ENCODE measurements at places on chromosomes 3 and 15.

- DNase-seq: peak; percentile 83
Measured at GRCh38 chr3:8660175-8661118, 15.8 kb upstream of the SSUH2 start.

GRCh38 chr15:32970847-32971246, 223.7 kb downstream of the FMN1 start:
- DNase-seq: no peak

DNA sequence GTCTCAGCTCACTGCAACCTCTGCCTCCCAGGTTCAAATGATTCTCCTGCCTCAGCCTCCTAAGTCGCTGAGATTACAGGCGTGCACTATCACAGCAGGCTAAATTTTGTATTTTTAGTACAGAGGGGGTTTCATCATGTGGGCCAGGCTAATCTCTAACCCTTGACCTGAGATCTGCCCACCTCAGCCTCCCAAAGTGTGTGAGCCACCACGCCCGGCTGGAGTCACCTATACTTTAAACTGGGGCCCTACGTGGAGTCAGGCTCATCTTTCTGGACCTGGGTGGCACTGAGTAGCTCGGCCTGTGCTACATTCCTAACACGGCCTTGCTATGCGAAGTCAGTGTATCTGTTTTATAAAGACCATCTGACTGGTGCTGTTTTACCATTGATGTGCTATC, 5.8 kb downstream of the GPR171 start:
- DNase-seq: no peak

DNA sequence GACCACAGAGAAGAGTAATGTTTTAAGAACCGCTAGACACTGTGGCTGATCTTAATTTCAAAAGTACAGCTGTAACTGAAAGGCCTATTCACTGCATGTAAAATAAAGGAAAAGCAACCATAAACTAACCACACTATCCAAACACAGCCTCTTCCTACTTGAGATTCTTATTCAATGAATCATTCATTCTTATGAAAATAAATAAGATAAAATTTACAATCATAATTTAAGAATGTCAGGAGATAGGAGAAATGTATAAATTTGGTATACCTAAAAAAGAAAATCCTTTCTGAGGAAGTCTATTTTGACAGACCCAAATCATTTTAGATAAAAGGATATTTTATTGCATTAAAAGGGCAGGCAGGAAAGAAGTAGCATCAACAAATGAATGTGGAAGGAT, 533.5 kb upstream of the ZNF385D start:
- DNase-seq: peak; percentile 65

GRCh38 chr15:99614749-99615288, 49.0 kb downstream of the MEF2A start:
- no peak for DNase-seq

DNA sequence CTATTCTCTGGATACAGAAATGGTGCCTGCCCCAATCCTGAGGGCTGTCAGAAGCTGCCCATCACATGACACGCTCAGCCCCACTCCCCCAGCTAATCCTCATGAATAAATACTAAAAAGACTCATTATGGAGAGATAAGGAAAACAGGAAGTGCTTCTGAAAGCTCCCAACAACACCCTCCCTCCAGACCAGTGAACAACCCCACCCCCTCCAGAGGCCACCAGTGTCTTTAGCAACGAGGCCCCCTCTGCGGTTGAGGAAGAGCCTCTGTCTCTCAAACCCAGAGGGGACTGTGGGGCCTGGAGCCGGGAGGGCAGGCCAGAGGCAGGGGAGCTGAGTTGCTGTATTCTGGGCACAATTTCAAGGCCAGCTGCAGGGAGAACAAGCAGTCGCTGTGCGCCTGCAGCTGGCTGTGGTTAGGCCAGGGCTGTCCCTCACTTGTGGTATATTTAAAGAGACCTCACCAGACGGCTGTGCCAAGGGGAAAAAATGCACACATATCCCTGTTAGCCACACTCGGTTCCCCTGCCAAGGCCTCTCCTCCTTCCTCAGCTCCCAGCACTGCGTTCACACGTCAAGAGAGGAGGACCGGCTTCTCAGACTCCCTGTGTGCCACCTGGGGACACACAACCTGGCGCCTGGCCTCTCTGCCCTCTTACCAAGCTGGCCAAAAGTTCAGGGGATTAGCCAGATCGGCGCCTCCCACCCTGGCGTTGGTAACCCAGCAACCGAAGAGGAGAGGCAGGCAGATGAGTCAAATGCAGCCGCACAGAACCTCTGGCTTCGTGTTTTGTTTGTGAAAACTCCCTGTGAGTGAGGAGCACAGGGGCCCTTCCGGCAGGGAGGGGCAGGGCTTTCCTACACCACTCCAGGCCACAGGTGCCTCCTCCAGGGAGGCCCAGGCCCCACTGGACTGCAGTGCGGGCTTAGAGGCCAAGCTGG, 101.2 kb upstream of the ETV5 start:
- peak; percentile 77 for DNase-seq

- DNase-seq: peak; percentile 55
Measured at GRCh38 chr15:70339571-70340493, 242.1 kb upstream of the TLE3 start.

- peak; percentile 16 for DNase-seq
Measured at GRCh38 chr3:39637807-39638206, 170.3 kb downstream of the MOBP start.

DNA sequence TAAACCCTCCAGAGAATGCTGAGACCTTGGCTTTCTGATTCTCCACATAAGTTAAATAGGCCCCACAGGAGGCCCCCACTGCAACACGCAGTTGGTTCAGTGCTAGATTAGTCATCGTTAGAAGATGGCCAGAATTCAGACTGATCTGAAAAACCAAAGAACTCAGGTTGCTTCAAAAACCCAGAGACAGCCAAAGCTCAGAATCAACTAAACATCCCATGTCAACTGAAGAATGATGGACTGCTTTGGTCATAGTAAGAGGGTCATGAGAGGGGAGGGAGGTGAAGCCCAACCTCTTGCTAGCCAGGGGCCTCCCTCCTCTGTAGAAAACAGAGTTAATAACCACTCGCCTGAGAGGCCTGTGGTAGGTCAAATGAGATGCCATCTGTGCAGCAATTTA, 93.1 kb downstream of the AKAP13 start:
- peak; percentile 70 for DNase-seq

GRCh38 chr15:49467746-49468480, 44.9 kb downstream of the FGF7 start:
- no peak for DNase-seq

DNA sequence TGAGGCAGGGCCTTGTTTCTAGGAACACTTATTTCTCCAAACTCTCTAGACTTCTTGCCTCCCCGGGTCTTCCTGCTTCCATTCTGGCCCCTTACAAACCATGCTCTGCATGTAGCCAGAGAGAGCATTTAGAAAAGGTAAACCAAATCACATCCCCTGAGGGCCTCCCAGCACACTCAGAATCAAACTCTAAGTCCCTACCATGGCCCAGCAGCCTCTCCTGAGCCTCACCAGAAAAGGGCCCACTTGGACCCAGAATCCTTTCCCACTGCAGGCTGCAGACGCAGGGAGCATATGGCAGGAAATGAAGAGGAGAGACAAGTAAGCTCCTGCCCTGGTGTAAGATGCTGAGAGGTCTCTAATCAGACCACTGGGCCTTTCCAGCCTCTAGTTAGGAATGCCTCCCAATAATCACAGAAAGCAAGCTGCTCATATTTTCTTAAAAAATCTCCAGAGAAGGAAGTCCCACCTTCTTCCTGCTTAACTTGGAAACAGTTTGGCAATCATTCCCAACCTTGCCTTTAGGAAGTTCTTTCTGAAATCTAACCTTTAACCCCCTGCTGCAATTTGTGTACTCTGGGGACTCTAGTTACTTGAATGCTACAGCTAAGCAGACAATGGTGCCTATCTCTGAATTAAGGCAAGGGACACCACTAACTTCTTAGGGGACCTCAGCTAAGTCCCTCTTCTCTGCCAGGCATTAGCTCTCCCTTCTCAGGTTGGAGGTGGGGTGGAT, 4.2 kb downstream of the AMOTL2 start:
- no peak for DNase-seq

- no peak for DNase-seq
Measured at GRCh38 chr3:196803891-196804468, 63.7 kb upstream of the SENP5 start.

DNA sequence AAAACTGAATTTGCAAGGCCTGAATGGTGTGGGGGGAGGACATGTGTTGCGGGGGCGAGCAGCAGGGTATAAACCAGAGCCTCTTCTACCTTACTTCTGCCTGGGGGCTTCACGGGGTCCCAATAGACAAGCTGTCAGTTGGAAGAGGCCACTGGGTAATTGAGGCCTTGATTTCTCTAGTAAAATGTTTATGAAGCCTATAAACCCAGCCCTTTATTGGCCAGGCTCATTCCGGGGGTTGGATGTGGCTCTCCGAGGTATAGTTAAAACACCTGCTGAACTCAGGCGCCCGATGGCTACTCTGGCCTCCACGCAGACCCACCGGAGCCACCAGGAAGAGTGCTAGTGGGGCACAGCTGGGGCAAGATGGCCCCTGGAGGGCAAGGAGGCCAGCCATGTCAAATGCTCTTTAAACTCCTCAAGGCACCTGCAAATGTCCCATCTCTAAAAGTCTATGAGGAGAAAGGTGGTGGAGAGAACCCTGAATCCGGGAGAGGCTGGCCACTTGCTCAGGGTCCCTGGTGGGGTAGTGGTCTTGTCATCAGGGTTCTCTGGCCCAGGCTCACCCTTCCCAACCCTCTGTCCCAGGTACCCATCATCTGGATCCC, 34.3 kb downstream of the IGDCC3 start:
- DNase-seq: no peak

GRCh38 chr3:78754066-78754743, 1013.6 kb downstream of the ROBO1 start:
- peak; percentile 85 for DNase-seq

- no peak for DNase-seq
Measured at GRCh38 chr15:22904736-22905135, 66.3 kb downstream of the NIPA2 start.

DNA sequence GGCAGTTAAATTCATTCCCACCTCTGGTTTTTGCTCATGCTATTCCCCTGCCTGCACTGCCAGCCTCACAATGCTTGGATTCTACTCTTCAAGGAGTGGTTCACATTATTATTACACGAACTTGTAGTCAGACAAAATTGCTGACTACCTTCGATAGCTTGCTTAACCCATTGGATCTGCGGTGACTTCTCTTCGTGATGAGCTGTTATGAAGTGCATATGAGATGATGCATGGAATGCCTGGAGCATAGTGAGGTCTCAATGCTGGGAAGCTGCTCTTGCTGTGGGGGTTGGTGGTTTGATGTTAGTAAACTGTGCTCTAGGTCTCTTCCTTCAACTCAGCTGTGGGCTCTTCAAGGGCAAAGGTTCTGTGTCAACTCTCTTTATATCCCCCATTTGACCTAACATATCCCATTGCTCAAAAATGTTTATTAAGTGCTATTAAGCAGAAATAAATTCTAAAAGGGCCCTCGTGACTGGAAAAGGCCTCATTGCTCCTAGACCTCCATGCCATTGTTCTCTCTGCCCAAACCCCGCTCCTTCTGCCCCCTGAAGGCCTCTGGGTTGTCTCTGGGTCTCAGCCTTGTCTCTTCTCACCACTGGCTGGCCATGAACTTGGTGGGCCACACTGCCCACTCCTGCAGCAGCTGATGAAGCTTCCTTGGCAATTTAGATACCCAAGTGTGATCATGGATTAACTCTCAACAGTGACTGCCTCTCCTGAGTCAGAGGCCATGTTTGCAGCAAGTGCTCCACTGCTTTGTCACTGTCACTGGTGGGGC, 4.5 kb upstream of the SLCO2A1 start:
- peak; percentile 29 for DNase-seq

- DNase-seq: no peak
Measured at GRCh38 chr3:148923592-148923991, 58.5 kb downstream of the CPA3 start.

- no peak for DNase-seq
Measured at GRCh38 chr15:88630141-88630721, 8.6 kb upstream of the ISG20 start.

DNA sequence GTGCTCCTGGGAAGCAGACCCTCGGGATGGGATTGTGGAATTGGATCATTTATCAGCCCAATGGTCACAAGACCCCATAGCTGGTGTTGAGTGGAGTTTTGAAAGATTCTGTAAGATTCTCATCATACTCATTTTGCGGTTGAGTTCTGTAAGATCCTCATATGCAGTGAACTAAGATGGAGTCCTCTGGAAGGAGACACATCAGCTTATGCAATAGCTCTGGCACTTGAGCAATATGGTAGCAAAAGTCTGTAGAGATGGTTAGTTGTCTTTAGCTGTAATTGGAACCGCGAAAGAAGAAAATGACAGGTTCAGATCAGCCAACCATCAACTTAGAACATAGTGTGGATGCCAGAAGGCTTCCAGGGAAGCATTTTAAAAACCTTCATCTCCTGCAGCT, 184.5 kb upstream of the TSC22D2 start:
- no peak for DNase-seq

GRCh38 chr3:146542179-146542578, 2.2 kb downstream of the PLSCR1 start:
- peak; percentile 23 for DNase-seq

GRCh38 chr15:64216730-64217428, 54.1 kb upstream of the PPIB start:
- no peak for DNase-seq

DNA sequence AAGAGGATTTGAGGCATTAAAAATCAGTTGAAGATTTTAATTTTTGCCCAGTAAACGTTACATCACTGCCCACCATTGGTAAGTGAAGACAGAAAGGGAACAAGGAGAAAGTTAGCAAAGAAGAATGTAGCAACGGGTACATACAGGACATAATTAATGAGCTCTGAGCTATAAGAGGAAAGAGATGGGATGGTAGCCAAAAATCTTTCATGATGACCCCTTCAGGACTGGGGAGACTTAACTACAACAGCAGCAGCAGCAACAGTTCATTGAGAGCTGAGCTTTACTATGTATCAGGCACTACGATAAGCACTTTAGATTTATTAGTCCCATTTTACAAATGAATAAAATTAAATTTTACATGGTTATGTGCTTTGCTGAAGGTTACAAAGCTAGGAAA, 18.4 kb downstream of the EMC4 start:
- DNase-seq: peak; percentile 26
